ENCODE measurements at places on chromosomes 5 and 9.

GRCh38 chr5:77272206-77272605 lies 61.7 kb downstream of the PDE8B start:
- DNase-seq, result no peak

GRCh38 chr9:137032858-137033257 lies 970 bp upstream of the FUT7 start:
- DNase-seq, result no peak

DNA sequence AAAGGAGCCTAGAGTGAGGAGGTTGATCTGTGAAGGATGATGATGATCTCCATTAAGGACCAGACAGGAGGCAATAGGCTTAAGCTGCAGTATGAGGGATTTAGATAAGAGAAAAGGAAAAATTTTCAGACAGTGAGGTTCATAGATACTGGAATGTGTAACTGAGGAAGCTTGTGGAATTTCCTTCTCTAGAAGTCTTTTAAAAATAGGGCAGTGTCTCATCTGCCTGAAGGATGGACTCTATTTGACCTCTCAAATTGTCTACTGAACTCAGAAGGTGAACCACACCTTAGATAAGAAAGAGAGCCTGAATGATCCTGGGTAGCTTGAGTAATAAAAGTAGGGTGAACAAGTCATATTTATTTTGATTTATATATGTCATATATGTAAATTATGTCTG lies 148.2 kb upstream of the CDKN2B start:
- DNase-seq, result no peak

DNA sequence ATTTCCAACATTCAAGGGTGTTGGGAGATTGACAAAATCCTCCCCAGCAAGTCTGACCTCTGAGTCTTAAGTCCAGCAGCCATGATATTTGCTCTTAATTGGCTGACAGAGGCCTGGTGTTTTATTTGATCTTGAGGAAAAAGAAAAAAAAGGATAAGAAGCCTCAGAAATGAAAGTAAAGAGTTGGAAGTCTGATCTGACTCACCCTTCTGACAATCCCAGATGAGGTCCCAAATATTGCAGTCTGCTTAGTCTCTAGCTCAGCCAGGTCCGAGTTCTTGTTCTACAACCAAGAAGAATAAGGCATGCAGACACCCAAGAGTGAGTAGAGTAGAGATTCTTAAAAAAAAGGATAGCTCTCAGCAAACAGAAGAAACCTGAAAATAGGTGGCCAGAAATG lies 632.5 kb upstream of the ST8SIA4 start:
- no peak for DNase-seq

DNA sequence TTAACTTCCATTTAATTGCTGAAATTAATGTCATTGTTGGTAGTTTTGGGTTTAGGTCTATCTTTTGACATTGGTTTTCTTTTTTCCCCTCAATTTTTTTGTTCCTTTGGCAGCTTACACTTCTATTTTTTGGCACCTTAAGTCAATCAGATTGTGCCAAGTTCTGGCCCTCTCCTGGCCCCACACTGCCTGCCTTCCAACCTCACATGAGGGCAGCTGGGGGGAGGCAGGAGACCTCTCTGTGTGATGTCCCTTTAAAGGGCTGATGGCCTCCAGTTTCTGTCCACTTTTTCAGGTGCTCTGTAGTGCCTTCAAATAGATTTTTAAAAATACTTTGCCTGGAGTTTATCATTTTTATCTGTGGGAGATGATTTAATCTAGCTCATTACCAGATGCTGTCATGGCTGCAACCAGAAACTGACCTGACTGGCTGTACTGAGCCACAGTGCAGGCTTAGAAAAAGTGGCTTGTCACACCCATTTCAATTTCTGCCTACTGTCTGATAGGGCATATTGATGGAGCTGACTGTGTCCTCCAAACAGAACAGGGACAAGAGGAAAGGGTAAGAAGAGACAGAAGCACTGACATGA lies 196.6 kb downstream of the FANCC start:
- no peak for DNase-seq

- DNase-seq, result no peak
Measured at GRCh38 chr5:17219006-17219422, 1.6 kb downstream of the BASP1 start.

GRCh38 chr5:110477911-110478310 lies 248.6 kb downstream of the TMEM232 start:
- no peak for DNase-seq

DNA sequence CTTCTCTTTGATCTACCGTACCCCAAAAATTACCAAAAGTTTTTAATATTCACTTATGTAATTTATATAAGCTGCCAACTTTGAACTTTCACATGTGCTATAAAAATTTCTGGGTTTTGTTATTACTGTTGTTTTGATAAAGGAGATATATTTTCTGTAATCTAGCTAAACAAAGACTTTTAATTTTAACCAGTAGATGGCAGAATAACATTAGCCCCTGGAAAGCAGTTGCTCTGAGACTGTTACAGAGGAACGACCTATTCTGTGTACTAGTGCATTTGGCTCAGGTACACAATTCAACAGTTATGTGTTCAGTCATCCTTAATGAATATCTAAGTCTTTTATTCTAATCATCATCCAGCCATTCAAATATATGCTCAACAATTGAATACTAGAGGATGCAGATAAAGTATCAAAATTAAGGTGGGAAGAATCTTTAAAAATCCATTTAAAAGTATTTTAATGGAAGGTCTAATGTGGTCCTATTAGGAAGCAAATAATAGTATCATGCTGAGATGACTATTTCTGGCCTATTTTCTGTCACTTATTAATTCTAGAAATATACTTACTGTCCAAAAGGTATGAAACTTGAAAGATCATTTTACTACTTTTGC lies 8.6 kb downstream of the KLHL9 start:
- no peak for DNase-seq

DNA sequence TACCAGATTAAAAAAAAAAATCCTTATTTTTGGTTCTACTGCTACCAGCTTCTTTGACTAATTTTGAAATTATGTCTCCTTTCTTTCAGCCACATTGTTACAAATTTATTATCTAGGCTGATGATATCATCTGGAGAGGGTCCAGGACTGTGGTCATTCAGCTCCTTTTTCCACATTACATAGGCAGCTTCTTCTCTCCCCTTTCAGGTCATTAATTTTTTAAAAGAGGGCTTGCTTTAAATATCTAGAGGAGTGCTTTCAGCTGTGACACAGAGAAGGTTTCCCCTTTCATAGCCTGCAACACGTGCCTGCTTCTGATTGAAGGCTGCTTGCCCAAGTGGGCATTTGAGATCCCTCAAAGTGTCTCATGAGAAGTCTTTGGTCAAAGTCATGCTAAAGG lies 155.7 kb upstream of the PAPPA start:
- DNase-seq, result no peak

DNA sequence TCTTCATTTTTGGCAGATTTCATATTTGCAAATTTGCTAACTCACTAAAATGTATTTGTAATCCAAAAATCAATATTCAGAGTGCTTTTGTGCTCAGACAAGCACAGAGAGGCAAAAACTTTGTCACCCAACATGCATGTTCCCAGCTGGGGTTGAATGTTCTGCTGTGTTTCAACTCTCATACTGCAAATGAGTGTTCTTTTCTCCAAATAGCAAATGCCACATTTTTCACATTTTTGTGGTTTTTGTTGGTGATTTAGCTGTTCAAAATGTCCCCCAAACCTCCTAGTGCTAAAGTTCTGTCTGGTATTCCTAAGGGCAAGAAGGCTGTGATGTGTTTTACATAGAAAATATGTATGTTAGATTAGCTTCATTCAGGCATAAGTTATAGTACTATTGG lies 87.3 kb upstream of the PCSK5 start:
- DNase-seq, result no peak

- DNase-seq, result no peak
Measured at GRCh38 chr5:34676416-34676815, 20.3 kb downstream of the RAI14 start.

DNA sequence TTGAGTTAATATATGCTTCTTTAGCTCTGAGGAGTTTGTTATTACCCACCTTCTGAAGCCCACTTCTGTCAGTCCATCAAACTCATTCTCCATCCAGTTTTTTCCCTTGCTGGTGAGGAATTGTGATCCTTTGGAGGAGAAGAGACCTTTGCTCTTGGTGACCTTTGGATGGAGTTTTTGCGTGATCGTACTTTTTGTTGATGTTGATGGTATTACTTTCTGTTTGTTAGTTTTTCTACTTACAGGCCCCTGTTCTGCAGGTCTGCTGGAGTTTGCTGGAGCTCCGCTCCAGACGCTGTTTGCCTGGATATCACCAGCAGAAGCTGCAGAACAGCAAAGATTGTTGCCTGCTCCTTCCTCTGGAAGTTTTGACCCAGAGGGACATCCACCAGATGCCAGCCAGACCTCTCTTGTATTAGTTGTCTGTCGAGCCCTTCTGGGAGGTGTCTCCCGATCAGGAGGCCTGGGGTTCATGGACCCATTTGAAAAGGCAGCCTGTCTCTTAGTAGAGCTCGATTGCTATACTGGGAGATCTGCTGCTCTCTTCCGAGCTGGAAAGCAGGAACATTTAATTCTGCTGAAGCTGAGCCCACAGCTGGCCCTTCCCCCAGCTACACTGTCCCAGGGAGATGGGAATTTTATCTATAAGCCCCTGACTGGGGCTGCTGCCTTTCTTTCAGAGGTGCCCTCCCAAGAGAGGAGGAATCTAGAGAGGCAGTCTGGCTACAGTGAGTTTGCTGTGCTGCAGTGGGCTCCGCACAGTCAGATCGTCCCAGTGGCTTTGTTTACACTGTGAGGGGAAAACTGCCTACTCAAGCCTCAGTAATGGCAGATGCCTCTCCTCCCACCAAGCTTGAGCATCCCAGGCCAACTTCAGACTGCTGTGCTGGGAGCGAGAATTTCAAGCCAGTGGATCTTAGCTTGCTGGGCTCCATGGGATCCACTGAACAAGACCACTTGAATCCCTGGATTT lies 445.5 kb downstream of the MAN2A1 start:
- DNase-seq, result no peak

GRCh38 chr9:133956520-133957076 lies 35.5 kb downstream of the VAV2 start:
- no peak for DNase-seq

DNA sequence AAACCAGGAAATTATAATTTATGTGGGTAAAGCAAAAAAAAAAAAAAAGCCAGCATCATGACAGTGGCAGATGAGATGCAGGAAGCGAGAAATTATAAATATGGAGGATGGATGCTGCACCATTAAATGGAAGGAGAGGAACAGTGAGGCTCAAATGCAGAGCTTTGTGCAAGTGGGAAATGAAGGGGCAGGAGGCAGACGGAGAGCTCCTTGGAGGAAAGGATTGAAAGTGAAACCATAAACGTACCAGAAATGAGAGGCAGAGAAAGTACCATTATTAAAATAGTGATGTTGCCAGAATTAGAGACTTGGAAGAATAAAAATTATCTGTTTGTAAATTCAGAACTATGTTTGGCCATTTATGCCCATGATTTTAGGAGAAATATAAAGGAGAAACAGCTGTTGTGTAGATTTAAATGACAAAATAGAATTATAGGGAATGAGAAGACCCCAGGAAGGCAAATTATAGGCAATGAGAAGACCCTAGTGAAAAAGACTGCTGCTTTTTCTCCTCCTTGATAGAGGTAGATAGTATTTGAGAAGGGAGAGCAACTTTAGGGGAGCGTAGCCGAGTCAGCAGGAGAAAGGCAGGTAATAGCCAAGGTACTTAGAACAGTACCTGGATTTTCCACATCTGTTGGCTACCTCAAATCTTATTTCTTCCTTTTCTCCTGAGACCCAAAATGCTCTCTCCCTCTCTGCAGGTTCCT lies 341.0 kb upstream of the CD180 start:
- no peak for DNase-seq

DNA sequence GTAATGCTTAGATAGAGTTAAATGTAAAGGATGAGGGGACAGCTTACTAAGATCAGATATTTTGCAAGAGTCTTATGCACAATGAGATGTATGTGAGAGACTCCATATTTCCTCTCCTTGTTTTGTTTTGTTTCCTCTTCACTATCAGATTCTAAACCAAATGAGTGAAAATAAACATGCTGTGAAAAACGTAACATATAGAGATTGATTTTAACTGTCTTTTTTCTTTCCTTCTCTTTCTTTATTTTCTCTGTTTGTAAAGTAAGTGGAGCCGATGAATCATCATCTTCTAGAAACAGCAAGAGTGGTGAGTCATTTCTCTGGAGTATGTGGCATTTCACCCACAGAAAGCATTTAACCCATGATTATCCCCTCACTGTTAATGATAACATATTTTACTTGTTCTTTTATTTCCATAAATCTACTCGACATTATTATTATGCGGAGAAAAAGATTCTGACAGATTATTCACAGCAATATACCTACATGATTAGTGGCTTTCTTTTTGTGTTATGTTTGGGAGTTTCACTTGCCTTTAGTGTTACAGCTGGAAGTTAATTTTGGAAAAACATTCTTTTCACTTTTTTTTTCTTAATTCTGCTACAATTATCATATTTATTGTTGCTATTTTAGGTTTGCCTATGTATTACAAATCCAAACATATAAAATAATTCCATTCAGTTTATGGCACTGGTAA lies 2.1 kb upstream of the ANXA1 start:
- DNase-seq, result no peak

- no peak for DNase-seq
Measured at GRCh38 chr5:89712134-89712700, 697.3 kb downstream of the CETN3 start.

- DNase-seq, result no peak
Measured at GRCh38 chr5:91794856-91795548, 411.9 kb upstream of the ARRDC3 start.

DNA sequence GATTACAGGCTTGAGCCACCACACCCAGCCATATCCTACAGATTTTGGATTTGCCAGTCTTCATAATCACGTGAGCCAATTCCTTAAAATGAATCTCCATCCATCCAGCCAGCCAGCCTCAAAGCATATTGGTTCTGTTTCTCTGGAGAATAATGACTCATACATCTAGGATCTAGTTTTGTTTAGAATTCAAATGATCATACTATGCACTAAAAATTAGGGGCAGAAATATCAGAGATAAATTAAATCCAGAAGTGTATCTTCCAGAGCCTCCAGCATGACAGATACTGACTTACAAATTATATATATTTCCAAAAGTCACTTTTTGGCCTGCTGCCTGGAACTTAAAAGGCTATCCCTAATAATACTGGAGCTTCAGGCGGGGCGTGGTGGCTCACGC lies 119.1 kb upstream of the NR5A1 start:
- DNase-seq, result no peak

DNA sequence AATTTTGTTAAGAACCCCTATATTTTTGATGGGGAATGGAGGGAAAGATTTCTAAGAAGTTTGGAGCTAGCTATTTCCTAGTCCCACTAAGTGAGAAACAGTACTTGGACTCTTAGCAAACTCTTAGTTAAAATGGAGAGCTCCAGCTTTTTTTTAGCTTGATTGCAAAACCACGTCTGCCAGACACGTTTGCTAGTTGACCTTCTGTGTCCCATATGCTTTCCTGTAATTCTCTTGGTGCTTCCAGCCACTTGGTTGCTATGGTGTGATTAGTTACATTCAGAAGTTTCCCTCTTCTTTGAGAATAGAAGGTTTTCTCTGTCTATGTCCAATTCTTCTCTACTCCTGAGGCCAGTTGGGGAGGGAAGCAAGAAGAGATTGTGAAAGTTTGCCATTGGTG lies 417.0 kb upstream of the TLE4 start:
- DNase-seq, result no peak

- DNase-seq, result no peak
Measured at GRCh38 chr5:78829811-78830527, 155.1 kb downstream of the ARSB start.
